ENCODE measurements at places on chromosomes 12 and 14.

- DNase-seq = no peak
Observed at GRCh38 chr14:32417956-32418552, 89.0 kb downstream of the AKAP6 start.

DNA sequence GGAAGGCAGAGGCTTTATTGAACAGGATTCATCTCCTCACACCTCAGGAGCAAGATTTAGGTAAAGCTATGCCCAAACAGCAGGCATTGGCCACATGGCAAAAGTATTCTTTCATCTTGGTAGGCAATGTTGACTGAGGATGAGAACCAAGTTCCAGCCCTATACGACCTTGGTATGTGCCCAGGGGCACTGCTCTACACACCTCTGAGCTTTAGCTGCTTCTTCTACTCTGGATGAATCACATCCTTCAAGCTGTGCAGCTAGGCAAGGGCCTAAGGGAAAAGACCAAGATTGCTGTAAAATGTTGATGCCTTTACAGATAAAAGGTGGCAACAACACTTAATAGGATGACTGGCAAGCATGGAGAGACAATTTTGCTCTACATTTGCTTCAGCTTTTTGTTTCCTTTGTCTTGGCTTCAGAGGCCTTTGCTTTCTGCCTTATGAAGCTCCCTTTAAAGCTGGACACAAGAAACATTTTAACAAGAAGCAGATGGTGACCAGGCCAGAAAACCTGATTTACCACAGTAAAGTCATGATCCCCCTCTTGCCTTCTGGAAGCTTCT lies 183.3 kb upstream of the KITLG start:
- DNase-seq = no peak

DNA sequence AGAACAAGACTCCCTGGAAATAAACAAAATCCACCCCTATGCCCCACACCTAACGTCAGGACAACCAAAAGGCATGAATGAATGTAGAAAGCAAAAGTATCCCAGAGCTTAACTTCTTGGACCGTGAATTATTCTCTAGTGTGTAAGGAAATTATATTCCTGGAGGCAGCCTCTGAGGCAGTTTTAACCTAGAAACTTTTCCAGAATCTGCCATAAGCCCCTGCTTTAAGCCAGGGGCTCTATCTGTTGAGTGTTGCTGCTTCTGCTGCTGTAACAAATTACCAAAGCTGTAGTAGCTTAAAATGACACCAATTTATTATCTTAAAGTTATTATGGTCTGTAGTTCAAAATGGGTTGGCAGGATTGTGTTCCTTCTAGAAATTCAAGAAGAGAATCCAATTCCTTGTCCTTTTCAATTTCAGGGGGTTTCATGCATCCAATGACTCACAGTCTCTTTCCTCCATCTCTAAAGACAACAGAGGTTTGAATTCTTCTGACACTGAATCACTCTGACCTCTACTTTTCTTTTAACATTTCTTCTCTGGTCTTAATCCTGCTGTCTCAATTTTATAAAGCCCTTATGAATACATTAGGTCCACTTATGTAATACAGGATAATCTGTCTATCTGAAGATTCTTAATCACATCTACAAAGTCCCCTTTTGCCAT lies 242.7 kb downstream of the ATXN7L3B start:
- DNase-seq = no peak

DNA sequence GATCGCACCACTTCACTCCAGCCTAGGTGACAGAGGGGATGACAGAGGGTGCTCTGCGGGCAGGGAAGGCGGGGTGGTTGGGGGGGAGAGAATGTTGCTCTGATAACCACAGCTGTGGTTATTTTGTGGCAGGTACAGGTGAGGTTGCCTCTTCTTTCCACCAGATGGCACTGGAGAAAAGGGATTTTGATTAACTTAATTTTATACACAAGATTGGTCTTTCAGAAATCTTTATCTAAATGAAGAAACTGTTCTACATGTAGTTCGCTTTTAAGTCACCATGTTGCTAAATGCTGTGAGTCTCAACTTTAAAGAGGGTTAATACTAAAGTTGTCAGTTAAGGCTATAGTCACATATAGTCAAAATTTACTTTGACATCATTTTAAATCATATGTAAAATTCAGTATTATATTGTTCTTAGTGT lies 25.7 kb downstream of the FGF23 start:
- DNase-seq = peak; percentile 3

GRCh38 chr12:11641522-11641921 lies 8.0 kb upstream of the ETV6 start:
- DNase-seq = no peak

DNA sequence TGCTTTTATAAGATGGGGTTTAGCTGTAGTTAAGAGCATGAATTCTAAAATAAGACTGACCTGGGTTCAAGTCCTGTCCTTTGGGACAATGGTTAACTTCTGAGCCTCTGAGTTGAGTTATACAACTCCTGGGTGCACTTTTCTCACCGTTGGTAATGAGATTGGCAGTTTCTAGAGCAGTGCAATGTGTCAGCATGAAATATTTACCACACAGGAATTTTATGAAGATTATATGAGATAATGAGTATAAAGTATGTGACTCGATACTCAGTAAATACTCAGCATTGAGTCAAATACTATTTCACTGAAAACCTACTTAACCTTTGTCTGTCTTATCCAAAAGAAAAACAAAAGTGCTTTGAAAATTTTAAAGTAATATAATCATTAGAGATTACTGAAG lies 214.2 kb downstream of the CPNE8 start:
- DNase-seq = no peak

- DNase-seq = peak; percentile 35
Observed at GRCh38 chr12:112381406-112381882, 787 bp downstream of the HECTD4 start.

Data from stimulated activated CD4-positive, alpha-beta T cell treated with anti-CD3 and anti-CD28 coated beads, Interleukin-4, amount 100 ng/mL, for 1 hour (primary cell).